Stimulated activated CD4-positive, alpha-beta T cell treated with anti-CD3 and anti-CD28 coated beads, Interleukin-1b, Interleukin-23, amount 100 ng/mL, for 1 hour (primary cell): ENCODE measurements at places on chromosomes 11 and 22.

- no peak for DNase-seq
Measured at GRCh38 chr22:20777420-20778177, 3.7 kb downstream of the SERPIND1 start.

GRCh38 chr11:25910086-25910485 lies 421.8 kb upstream of the ANO3 start:
- DNase-seq: no peak

DNA sequence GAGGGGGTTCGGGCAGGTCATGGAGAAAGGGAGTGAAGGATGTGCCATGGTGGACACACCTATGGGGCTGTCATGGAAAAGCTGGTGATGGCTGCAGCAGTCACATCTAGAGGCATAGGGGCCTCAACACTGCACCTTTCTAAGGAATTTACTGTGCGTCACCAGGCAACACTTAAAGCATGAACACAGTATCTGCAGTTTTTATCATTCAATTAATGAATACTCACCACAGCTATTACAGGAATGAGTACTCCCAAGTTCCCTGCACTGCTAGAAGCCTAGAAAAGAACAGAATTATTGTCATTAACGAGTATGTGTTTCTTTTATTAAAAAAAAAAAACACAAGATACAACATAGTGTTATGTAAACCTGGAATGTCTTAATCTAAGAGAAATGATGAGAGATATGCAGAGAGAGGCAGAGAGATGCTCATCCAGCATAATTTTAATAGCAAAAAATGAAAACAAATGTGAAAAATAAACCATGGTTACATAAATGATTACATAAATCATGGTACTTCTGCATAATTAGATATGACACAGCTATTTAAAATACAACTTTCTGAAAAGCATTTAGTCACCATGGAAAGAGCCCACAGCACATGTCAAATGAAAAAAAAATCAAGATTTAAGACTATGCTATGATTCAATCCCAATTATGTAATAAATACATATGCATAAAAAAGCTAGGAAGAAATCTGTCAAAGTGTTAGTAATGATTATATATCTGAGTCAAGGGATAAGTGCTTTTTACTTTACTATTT lies 19.2 kb downstream of the SERPIND1 start:
- no peak for DNase-seq

GRCh38 chr11:57294225-57295131 lies 30.3 kb downstream of the TNKS1BP1 start:
- DNase-seq: no peak

DNA sequence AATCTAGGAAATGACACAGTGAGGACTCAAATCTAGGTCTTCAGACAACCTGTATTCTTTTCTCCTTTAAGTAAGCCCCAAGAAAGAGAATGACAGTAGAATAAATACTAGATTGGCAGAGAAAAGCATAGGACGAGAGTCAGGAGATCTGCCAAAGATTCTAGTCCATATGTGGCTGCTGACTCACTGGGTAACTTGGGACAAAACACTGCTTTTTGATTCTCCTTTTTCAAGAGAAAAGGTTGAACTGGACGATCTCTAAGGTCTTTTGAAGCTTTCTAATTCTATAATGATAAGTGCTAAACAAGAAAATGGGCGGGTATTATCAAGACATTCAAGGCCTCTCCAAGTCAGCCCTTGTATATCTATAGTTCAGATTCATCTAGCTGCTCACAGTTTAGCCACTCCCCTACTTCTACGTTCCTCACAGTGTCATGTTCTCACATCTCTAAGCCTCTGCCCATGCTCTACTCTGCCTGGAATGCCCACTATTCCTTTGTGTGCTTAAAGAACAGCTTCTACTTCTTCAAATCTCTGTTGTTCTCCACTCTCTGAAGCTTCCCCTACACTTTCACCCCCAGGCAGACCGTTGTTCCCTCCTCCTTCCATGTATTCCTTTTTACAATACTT lies 53.0 kb downstream of the RELT start:
- DNase-seq: no peak

GRCh38 chr11:13343931-13344717 lies 66.5 kb downstream of the BMAL1 start:
- DNase-seq: peak; percentile 62

- no peak for DNase-seq
Measured at GRCh38 chr11:20388096-20389055, 860 bp downstream of the PRMT3 start.

GRCh38 chr11:77813256-77813655 lies 7.3 kb downstream of the RSF1 start:
- no peak for DNase-seq

GRCh38 chr11:64476881-64477280 lies 114.1 kb upstream of the SLC22A12 start:
- DNase-seq: no peak

- no peak for DNase-seq
Measured at GRCh38 chr11:129703846-129704245, 111.8 kb upstream of the TMEM45B start.

GRCh38 chr11:41301023-41301422 lies 158.4 kb downstream of the LRRC4C start:
- no peak for DNase-seq

- DNase-seq: no peak
Measured at GRCh38 chr11:334264-334994, 13.8 kb upstream of the IFITM3 start.

DNA sequence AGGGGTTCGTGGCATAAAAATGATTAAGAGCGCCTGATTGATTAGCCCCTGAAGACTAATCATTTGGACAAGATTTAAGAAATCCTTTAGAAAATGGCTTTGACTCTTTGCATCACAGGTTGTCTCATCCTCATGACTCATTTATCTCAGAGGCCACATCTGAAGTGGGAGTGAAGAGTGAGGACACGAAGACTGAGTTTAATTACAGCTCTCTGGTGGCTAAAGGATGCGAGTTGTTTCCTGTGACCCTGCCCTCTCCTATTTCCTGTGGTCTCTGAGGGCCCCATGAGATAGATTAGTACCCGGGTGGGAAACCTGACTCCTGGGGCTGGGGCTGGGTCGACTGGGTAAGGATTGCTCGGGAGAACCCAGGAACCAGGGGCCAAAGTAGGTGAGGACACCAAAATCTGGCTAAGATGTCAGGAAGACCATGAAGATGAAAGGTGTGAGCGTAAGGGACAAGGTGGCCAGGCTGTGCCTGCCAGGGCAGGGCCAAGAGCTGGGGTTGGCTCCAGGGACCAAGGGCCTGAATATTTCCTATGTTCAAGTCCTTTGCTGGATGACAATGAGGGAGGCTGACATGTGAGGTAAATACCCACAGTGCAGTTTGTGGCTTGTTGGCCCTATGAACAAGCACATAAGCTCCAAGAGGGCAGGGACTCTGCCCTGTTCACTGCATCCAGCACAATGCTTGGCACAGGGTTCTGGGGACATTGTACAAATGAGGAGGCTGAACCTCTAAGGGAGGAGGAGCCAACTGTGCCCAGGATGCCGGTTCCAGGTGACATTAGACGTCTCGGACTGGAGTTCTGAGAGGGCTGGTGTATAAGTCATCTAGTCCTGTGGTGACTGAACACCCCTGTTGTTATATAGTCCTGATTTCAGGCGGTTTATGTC lies 3.6 kb downstream of the OTOG start:
- DNase-seq: no peak

GRCh38 chr11:36431429-36432092 lies 78.5 kb downstream of the TRAF6 start:
- no peak for DNase-seq

DNA sequence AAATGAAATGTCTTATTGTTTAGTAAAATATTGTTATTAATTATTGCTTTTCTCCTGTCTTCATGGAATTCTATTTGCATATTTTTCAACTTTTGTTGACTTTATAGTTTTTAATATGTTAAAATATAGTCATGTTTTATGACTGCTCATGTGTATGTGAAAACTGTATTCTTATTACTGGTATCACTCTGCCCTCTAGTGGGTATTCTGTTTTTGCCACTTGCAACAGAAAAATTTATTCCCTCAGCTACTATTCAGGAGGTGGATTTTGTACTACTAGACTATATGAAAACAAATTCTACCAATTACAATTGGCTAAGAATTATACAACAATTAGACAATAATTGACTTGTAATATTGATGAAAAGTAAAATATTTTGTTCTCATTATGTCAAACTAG lies 45.0 kb downstream of the OR4C6 start:
- no peak for DNase-seq

- no peak for DNase-seq
Measured at GRCh38 chr22:19038728-19039447, 83.3 kb downstream of the DGCR2 start.

DNA sequence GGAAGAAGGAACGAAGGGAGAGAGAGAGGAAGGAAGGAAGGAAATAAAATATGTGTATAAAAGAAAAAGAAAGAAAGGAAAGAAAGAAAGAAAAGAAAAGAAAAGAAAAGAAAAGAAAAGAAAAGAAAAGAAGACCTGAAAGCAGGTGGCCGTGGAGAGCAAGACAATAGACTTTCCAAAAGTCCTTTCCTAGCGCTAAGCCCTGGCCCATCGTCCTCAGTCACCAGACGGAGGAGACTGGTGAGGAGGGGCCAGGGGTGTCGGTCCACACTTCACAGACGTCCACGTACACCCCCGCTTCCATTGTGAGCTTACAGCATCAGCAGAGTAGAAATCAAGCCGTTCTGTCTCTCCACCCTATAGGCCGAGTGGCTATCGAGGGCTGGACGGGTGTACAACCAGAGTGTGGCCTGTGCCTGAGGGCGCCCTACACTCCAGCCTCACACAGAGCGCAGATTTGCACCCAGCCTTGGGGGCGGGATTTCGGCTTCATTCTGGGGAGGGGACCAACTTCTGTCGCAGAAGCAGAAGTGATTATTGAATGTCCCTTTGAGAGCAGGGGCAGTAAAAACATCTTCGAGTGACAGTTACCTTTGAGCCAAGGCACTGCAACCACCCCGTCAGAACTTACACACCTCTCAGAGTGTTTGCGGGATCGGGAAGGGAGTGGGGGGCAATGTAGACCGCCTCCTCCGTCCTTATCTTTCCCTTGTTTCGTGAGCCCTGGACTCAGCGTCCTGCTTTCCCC lies 2.0 kb upstream of the BSX start:
- no peak for DNase-seq

GRCh38 chr11:123268156-123268555 lies 73.1 kb upstream of the CLMP start:
- no peak for DNase-seq

DNA sequence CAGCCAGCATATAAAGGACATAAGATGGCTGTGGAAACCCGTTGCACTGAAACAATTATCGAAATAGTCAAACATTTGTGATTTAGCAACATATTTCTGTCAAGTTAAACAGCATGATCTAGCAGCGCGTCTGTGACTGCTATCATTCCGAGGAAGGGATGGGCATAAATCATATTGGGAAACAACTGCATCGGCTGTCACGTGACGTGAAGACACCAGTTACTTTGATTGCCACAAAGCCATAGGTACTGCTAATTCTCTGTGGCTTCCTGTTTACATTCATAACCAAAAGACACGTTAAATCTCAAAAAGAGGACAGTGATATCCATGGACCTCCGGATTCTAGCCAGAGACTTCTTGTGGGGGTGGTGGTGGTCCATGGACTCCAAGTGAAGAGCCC lies 87.8 kb downstream of the CACNA1I start:
- DNase-seq: no peak

DNA sequence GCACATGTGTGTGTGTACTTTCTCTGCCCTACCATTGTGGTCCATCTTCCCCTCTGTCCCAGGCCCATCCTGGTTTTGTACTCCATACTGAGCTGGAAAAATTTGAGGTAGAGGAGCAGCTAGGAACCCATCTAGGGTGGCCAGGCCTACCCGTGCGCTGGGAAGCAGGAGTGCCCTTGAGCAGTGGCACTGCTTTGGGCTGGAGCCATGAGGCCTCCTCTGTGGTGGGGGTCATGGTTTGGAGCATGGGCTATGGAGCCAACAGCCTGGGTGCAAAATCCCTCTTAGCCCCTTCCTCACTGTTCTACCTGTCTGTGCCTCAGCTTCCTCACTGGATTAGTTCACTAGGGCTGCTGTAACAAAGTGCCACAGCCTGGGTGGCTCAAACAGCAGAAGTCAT lies 21.9 kb upstream of the ALG8 start:
- no peak for DNase-seq

DNA sequence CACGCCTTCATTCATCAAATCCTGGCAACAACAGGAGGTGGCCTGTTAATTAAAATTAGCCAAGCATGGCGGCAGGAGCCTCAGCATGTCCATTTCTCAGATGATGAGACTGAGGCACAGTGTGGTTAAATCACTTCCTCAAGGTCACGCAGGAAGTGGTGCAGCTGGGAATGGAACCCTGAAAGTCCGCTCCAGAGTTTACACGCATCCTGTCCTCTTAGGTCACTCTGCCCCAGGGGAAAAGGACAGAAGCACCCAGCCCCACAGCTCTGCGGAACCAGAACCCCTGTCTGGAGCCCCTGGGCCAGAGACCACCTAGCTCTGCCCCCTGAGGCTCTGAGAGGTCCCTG lies 19.6 kb downstream of the RPL3 start:
- no peak for DNase-seq

- no peak for DNase-seq
Measured at GRCh38 chr22:50247748-50248147, 2.9 kb upstream of the TUBGCP6 start.

DNA sequence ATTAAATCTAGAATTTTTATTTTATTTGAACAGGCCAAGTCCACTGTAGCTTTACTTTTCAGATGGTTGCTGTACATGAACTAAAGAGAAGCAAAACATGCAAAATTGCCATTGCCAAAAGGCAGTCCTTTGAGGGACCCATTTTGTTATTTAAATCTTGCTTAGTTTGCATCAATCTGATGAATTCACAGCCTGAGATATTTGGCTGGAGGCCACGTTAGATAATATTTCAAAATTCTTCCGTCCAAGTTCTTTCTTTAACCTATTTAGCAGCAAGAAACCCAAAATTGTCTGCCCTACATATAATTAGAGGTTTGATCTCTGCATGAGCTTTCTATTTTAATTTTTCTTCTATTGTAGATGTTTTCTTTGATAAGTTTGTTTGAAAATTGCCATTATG lies 1706.9 kb upstream of the RAG2 start:
- no peak for DNase-seq

DNA sequence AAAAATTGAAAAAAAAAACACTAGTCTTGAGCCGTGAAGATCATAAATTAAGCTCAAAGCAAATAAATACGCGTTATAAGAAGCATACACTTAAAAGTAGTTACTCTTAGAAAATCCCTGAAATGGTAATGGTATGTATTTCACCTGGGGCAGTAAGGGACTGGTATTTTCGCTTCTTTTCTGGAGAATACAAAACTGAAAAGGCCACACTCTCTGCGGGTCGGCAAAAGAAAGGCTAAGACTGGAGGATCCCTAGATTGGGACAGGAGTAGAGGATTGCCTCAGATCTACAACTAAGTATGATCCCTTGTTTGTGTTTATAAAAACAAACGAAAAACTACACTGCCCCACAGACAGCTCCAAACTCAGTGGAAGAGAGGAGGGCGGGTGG lies 617 bp downstream of the TSG101 start:
- no peak for DNase-seq

- DNase-seq: no peak
Measured at GRCh38 chr22:39252461-39253434, 8.0 kb upstream of the PDGFB start.

DNA sequence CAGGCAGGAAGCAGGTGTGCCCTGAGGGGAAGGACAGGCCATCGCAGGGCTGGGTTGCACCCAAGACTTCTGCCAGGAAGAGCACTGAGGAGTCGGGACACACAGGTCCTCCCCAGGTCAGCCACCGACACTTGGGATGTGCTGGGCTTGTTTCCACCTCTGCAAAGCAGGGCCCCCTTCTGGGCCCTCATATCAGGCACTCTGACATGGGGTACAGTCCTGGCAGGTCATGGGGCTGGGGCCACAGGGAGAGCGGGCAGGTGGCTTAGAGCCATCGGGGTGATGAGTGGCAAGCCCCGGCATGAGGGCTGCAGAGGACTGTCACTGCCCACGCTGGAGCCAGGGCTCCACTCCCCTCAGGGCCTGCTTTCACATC lies 7.9 kb upstream of the ADORA2A start:
- no peak for DNase-seq
